ENCODE measurements at places on chromosomes 7 and 10.

- DNase-seq = no peak
These were observed 168.2 kb downstream of the SEPTIN7 start for GRCh38 chr7:35969066-35969465.

GRCh38 chr7:74606909-74607510, 50.5 kb upstream of the GTF2I start:
- DNase-seq = no peak

DNA sequence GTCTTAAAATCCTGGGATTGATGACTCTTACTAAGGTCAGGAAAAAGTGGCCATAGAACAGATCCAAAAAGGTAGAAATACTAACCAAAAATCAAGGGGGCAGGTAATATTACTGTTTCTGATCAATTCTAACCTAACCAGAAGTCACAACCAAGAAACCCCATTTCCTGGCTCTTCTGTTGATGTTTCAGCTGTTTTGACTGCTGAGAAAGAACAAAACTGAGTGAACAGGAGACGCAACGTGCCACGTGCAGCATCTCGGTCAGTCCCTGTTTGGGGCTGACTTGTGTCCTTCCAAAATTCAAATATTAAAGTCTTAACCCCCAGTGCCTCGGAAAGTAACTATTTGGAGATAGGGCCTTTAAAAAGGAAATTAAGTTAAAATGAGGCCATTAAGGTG, 56.8 kb downstream of the JAZF1 start:
- no peak for DNase-seq

DNA sequence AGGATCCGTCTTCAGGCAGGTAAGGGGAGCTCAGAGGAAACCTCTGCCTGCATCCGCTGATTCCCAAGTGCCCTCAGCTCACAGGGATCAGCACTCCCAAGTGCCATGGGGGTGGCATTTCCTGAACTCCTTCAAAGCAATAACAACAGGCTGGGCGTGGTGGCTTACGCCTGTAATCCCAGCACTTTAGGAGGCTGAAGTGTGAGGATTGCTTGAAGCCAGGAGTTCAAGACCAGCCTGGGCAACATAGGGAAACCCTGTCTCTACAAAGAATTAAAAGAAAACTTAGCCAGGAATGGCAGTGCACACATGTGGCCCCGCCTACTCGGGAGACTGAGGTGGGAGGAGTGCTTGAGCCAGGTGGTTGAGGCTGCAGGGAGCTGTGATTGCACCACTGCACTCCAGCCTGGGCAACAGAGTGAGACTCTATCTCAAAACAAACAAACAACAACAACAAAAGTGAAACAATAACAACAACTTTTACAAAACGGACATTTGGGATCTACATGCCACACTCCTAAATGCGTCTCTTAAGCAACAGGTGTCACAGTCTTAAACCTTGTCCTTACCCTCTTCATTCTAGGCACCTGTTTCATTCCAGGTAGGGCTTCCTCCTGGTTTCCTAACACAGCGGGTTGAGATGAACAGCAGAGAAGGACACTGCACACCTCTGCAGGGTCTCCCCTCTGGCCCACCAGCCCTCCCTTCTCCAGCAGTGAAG, 73.8 kb downstream of the PAXIP1 start:
- no peak for DNase-seq

DNA sequence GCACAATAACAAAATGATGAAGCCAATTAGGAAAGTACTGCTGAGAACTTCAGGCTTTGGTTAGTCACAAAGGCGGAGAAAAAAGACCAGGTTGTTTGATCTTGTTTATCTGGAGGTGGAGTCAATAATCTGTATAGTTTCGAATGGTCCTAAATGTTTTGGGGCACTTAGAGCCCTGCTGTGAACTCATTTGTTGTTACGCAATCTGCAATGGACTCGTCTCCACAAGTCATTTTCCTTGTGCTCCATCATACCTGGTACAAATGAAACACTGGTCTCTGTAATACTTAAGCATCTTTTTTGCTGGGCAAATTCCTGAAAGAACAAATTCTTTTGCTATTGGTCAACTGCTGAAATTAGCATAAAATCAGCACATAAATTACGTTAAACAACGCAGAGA, 430.5 kb downstream of the GATA3 start:
- no peak for DNase-seq

DNA sequence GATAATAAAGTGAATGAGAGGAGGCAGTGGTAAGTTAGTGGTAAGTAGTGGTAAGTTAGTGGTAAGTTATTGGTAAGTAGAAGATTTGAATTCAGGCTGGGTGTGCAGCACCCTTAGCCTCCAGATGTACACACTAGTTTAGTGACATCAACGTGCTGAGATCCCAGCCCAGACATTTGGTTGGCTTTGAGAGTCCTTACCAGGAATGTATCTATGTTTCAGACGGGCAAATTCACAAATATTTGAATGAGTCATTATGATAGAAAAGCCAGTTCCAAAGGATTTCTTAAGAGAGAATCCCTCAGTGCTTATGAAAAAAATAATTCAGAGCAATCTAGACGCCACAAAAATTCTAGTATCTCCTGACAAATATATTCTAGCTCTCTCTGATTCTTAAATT, 70.0 kb downstream of the ARL4A start:
- DNase-seq = no peak
